ENCODE measurements at places on chromosomes 6 and 20. TPM values are rescaled to one million over a fixed set of nuclear protein-coding genes. Genes with fewer than 3 reads are reported as not detected.

Gene SLC22A3
- total RNA-seq: under 0.01 TPM

Gene LKAAEAR1
- total RNA-seq: not detected

Gene FRS3
- total RNA-seq: 1.2 TPM

Gene LY86
- total RNA-seq: not detected

Gene PRKN
- total RNA-seq: 0.34 TPM

Gene XKR7
- not detected for total RNA-seq

Gene GSTA1
- total RNA-seq: not detected

Gene ABHD16A
- total RNA-seq: 60.7 TPM

Gene C20orf144
- not detected for total RNA-seq

Gene LRRC1
- total RNA-seq: 68.8 TPM

Gene MOG
- total RNA-seq: not detected

Gene SEL1L2
- total RNA-seq: not detected

Gene ERVFRD-1
- 0.05 TPM for total RNA-seq
